ENCODE measurements at places on chromosomes 6 and 20.

DNA sequence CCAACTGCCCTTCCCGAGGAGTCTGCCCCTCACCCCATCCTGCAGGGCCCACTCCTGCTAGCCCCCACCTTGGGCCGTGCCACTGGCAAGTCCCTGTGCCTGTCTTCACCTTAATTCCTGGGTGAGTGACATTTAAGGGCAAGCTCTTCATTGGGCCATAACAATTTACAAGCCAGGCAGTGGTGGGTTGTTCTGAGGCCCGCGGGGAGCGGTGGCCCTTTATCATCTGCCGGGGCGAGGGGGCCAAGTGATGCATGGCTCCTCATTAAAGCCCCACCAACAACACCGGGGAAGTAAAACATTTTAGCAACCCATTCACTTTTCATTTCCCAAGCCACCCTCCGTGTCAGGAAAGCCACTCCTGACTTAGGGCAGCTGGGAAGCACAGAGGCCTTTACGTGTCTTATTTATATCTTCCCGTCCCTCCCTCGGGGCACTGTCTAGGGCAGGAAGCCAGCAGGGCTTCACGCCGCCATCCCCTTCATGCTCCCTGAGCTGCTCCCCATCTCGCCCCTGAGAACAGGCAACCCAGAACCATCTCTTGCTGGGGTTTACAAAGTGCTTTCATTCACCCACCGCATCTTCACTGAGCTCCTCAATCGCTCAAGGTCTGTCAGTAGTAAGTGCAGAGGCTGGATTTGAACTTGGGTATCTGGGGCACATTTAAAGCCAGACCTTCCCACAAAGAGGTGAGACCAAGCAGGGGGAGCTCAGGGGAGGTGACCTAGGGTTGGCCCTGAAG, 55.5 kb upstream of the CCDC167 start:
- no peak for DNase-seq

GRCh38 chr6:514396-514978, 122.9 kb downstream of the IRF4 start:
- DNase-seq = no peak

DNA sequence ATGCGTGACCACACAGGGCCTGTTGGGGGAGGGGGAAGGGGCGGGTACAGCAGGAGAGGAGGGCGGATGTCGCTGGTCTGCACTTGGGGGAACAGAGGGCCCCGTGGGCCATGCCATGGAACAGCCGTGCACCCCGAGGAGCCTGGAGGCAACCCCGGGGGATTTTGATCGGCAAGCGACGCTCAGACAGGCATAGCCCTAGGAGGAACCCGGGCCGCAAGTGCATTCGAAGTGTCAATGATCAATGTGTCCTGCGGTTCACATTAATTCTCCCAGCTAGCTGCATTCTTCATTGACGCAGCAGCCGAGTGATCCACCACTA, 772.8 kb upstream of the DEFB115 start:
- DNase-seq = no peak

DNA sequence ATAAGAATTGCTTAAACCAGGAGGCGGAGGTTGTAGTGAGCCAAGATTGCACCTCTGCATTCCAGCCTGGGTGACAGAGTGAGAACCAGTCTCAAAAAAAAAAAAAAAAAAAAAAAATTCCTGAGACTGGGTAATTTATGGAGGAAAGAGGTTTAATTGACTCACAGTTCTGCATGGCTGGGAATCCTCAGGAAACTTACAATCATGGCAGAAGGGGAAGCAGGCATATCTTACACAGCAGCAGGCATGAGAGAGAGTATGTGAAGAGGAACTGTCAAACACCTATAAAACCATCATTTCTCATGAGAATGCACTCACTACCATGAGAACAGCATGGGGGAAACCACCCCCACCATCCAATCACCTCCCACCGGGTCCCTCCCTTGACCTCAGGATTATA, 1.8 kb upstream of the FKBP1A start:
- no peak for DNase-seq

- DNase-seq = no peak
These were observed 764.8 kb upstream of the ADGRB3 start for GRCh38 chr6:67870321-67870720.

DNA sequence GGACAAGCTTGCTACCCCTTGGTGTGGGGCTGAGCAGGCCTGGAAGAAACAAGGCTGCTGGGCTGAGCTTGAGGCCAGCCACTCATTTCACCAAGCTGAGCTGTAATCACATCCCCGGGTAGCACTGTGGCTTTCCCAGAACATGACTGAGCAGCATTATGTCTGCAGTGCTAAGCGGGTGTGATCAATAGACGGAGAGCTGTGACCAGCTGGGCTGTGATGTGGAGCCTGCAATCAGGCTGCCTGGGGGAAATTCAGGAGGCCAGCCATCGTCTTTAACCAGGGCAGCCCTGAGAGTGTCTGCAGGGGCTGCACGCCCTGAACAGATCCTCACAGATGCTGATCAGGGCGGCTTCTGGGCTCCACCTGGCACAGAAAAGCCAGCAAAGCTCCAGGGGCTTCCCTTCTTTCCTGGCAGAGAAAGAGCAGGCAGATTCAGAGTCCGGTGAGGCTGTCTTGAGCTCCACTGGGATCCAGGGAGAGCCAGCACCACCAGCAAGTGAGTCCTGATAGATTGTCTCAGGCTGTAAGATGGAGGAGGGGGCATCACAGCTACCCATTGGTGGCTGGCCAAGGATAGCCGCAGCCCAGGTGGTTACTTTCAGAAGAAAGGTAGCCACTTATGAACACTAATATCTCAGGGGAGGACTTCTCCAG, 165.9 kb downstream of the NRN1 start:
- no peak for DNase-seq

DNA sequence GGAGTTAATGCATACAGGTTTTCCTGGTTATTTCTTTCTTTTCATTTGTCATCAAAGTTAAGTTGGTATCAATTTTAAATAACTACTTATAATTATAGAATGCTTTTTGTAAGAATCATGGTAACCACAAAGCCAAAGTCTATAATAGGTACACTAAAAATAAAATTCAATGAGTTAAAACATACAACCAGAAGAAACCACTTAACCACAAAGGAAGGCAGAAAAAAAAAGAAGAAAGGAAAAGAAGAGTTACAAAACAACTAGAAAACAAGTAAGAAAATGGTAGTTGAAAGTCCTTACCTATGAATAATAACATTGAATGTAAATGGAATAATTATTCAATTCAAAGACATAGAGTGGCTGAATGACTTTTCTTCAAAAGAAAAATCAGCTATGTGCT, 45.6 kb downstream of the THBS2 start:
- no peak for DNase-seq

GRCh38 chr20:20227013-20227571, 140.8 kb upstream of the INSM1 start:
- no peak for DNase-seq

- no peak for DNase-seq
These were observed 10.1 kb upstream of the TSPYL1 start for GRCh38 chr6:116289876-116290275.

DNA sequence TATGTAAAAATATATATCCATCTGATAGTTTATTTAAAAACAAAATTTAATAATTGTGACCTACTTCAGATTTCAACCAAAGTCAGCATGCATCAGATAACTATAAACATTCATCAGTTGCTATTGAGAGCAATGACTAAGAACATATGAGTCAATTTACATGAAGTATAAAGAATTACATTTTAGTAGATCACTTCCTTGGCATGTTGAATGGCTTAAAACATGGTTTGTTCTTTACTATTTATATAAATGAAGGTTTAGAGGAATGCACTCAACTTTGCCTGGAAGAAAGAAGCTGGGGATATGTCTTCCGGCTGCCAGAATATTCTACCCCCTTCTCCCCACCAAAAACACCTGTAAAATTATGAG, 6.4 kb upstream of the FAM217A start:
- DNase-seq = no peak

DNA sequence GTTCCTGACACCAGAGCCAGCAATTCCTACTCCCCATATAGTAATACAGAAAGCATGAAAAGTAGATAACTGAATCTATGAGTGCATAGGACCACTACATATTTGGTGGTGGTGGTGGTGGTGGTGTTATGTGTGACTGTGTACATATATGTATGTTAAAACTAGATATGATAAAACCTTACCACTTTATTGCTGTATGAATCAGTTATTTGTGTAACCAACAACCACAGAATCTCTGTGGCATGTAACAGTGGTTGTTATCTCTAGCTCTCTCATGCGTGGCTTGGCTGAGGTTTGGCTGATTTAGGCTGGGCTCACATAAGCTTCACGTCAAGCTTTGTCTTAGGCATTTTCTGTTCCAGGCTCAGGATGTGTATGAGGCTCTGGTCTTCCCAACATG, 55.7 kb downstream of the PLCB1 start:
- DNase-seq = no peak

DNA sequence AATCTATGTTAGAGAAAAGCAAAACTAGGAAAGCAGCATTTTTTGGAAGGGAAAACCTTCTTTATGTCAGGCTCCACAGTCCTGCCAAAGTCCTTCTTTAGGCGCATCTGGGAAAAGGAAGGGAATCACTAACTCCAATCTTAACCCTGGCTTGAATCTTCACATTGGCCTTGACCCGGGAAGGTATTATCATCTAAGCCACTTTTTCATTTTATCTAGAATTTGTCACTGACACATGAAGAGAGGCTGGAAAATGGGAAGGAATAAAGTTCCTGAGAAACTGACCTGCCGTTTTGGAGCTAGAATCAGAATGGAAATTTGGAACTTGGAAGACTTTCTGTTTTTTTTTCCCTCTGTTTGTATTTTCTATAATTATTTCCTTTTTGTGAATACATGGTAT, 53.4 kb upstream of the UTRN start:
- no peak for DNase-seq

GRCh38 chr6:112931832-112932231, 584.7 kb downstream of the RFPL4B start:
- peak; percentile 92 for DNase-seq

GRCh38 chr6:3669916-3670315, 81.6 kb downstream of the PXDC1 start:
- no peak for DNase-seq

DNA sequence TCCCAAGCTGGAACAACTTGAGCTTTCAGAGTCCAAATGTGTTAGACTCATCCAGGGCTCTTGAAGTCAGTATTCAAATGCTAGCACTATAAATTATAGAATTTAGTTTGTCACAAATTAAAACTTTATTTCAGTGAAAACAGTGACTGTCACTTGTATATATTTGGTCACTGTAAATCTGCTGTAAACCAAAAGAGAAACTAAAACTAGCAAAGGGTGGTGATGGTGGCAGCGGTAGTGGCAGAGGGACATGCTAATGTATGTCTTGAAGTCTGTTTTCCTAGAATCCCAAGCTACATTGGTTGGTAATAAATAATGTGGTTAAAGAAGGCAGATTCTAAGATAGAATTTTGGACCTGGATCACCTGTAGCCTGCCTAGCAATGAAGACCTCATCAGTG, 140.4 kb upstream of the CENPW start:
- DNase-seq = no peak

DNA sequence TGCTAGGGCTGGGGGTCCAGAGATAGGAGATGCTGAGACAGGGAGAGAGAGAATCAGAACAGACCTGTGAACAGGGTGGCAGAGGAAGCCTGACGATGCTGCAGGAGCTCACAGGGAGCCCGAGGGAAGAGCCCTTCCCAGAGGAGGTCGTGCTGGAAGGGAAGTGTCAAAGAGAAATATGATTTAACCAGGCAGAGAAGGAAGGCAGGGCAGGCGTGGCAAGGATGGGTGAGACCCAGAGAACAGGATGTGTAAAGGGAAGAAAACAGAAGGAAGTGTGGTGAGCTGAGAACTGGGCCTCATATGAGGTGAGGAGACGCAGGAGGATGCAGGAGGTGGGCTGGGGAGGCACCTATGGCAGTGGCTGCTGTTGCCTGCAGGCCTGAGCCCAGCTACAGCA, 105.6 kb downstream of the ZDHHC14 start:
- no peak for DNase-seq

DNA sequence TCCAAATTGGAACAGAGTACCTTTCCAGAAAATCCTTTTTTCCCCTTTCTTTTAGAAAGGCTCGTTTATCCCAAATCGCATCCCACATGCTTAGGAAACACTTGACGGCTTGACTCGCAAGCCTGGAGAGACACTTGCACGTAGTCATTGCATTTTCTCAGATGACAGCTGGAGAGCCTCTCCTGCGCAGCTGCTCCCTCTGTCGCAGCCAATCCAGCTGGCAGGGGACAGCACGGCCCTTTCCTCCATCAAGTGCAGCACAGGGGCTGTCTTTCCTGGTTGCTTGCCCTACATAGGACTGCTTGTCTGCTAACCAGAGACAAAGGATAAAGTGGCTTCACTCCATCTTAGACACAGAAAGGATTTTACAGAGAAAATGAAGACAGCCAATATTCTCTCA, 77.6 kb upstream of the RGS17 start:
- DNase-seq = no peak

DNA sequence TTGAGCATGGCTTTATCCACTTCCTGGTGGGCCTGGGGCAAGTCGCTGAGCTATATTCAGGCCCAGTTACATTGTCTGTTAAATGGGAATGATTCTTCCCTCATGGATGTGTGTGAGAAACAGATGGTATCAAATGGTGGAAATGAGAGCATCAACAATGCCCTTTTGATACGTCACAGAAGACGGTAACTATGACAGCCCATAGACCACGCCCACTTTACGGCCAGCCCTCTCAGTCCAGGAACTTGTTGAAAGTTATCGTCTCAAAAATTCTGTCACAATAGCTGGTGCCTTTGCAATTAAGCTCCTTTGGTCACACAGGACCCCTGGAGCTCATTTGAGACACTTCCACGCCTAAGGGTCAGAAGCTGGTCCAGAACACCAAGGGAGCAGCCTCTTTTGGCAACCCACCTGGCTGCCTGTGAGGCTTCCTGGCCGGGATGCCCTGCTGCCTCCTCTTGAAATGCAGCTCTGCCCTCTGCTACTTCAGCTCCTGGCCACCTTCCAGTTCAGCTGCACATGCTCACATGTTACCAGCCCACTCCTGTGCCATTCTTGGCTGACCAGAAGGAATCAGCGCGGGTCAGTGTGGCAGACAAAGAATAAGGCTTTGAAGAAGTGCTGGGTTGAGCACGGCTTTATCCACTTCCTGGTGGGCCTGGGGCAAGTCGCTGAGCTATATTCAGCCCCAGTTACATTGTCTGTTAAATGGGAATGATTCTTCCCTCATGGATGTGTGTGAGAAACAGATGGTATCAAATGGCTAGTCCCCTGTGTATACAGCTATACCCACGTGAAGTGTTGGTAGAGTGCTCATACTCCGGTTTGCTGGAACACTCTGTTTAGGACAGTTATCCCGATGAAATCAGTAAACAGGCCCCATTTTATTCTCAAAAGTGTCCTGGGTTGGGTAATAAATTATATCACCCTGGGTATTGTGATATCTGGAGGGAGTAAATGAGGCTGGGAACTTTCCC, 199.2 kb upstream of the SUPT3H start:
- no peak for DNase-seq

Data from dermis blood vessel endothelial cell (primary cell).